ENCODE measurements at places on chromosomes 1 and 21.

- no peak for DNase-seq
These were observed 78.0 kb downstream of the OBSCN start for GRCh38 chr1:228285661-228286504.

- no peak for DNase-seq
These were observed 46.1 kb upstream of the LPAR3 start for GRCh38 chr1:84939151-84939550.

- DNase-seq = no peak
These were observed 357.0 kb downstream of the TTLL7 start for GRCh38 chr1:83641796-83642443.

GRCh38 chr1:221765527-221765926 lies 23.6 kb upstream of the DUSP10 start:
- DNase-seq = no peak

DNA sequence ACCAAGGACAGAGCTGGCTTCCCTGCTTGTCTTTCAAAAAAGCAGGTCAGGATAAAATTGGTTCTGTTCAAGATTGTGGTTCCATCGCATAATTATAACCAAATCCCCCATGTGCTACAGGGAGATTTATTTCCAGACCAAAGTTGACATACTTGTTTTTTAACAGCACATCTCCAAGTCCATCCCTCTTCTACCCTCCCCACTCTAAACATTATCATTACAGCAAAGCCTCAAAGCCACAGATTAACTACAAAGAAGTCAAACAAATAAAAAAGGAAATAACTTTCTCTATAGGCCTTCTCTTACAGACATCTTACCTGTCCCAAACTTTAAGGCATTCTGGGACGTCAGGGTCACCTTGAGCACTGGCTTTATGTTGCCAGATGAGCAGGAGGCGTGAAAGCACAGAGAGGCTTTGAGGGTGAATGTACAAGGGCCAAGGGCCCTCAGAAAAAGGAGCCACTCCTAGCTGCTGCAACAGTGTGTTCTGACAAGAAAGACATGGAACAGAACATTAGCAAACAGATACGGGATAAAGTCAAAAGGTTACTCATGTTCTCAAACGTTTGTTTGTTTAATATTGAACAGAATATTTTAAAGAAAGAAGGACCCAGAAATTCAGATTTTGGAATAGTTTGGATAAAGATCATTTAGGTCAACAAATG lies 31.2 kb downstream of the UBR4 start:
- no peak for DNase-seq

DNA sequence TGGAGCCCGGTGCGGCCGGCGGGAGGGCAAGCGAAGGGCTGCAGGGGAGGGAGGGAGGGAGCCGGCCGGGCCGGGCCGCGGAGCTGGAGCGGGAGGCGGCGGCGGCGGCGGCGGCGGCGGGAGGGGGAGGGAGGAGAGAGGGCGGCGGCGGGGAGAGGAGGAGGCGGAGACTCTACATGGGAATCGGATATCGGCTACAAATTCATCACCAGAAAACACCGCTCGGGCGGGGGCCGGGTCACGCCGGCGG lies at the start of gene AKT3:
TSS of gene AKT3 (minus strand) at position 42 of the 250 bp plus-strand sequence. CDS start 7,073 bp downstream, outside the sequence.
- DNase-seq = no peak

DNA sequence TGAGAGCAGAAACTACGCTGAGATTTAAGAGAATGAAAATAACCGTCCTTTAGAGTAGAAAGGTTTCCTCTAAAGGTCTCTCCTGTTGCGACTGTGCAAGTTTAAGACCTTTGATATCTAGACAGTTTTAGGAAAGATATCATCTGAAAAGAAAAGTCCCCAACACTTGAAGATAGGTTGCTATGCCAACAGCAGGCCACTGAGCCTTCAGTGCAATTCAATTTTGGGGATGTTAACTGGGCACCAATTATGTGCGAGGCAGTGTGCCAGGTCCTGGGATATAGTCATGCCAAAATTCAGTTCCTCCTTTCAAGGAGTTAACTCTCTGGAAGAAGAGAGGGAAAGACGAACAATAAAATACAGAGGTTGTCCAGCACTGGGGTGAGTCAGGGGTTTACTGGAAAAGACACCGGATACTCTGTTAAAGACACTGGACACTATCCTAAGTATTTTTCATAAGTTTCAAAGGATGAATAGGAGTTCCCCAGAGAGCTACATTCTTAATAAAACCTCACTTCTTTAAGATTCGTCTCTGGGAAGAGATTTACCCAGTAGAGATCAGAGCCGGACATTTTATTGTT lies 25.5 kb upstream of the ZNF281 start:
- DNase-seq = no peak

DNA sequence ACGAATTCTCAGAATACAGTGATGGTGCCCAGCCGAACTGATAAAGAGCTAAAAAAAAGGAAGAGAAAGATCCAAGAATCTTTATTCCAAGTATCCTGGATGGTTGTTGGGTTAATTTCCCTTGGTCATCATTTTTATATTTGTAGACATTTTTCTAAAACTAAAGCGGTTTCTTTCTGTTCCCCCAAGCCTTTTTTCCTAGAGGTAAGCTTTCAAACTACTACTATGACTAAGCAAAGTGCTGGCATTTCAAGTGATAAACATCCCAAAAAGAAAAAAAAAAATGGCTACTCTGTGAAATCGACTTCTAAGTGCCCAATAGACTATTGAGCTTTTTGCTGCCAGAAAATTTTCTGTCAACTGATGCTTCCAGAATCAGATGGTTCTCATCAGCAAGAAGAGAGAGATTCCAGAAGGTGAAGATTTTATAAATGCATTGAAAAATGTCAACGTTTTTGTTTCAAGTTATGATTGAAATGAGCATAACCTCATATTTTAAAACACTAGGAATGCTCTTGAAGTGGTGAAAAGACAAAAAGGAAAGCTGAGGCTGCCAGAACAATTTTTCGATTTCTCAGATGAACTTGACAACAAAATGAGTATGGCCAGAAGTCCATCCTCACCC lies 96.1 kb upstream of the ZC3H11B start:
- no peak for DNase-seq

- DNase-seq = no peak
These were observed 253.0 kb downstream of the FGGY start for GRCh38 chr1:59549903-59550302.

DNA sequence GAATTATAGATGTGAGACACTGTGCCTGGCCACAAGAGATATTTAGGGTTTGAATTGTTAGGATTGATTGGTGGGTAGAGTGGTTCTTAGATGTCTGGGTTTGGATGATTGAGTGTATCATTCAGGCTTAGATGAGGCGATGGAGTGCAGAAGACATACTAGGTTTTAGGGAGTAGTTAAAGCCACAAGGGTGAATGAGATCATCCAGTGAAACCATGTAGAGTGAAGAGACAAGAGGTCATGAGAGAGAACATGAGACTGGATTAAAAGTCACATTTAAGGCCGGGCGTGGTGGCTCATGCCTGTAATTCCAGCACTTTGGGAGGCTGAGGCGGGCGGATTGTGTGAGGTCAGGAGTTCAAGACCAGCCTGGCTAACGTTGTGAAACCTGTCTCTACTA lies 37.2 kb downstream of the ZFYVE9 start:
- DNase-seq = no peak

GRCh38 chr1:161816201-161816600 lies 50.1 kb downstream of the ATF6 start:
- no peak for DNase-seq

GRCh38 chr1:223083831-223084230 lies 59.2 kb downstream of the TLR5 start:
- DNase-seq = no peak

DNA sequence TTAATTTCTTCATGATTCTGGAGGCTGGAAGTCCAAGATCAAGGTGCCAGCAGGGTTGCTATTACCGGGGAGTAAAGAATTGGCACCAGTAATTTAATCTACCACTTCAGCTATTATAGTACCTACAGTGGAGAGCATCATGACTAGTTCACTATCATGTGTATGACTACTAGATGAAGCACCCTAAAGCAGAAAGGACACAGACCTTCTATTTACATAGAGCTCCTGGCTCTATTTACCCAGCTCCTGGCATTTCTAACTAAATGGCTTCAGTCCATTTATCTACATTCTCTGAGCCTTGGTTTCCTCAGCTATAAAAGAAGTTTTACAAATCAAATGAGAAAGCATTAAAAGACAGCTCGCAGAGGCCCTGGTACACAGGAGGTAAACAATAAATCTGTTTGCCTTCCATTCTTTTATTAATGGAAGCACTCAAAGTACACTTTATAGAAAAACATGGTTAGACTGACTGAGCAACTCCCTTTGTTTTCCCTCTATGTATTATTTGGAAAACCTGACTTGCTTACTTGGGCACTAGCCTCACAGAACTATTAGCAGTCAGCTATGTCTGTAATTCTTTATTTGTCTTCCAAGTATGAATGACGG lies 203.0 kb downstream of the SLC35F3 start:
- no peak for DNase-seq

GRCh38 chr1:197683895-197684553 lies 91.3 kb downstream of the DENND1B start:
- DNase-seq = no peak

DNA sequence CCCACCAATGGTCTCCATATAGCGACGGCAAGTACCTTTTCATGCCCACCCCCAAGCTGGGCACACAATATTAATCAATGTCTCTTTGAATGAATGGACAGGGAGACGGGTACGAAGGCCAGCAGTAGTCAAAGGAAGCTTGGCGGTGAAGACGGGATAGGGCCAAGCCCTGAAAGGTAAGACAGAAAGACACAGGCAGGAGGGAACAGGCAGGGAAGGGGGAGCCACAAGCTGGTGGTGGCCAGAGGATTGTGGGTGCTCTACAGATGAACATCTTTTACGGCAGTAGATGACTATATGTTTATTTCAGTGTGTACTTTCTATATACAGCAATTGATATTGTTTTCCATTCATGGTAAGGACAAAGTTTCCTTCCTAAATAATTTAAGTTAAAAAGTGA lies 16.3 kb downstream of the CAPZB start:
- DNase-seq = no peak

DNA sequence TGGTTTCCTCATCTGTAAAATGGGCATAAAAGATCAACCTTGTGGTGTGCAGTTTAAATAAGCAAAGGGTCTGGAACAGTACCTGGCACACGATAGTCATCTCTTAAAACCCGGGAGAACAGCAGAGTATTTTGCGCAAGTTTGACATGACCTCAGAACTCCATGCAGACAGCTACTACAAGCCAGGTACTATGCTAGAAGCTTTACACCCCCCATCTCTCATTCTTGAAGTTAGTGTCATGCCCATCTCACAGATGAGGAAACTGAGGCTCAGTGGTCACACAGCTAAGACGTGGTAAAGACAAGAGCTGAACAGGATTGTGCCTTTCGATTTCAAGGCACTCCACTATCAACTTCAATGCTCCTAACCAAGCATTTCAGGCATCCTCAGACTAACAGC lies 78.7 kb downstream of the CAPZB start:
- DNase-seq = no peak

Measured in effector memory CD8-positive, alpha-beta T cell (primary cell).